Right forelimb (tissue), 1 donor: ENCODE measurements at places on chromosomes 2 and 18.
A peak's percentile ranks its signal among the peaks of the same experiment; 100 is the strongest.

DNA sequence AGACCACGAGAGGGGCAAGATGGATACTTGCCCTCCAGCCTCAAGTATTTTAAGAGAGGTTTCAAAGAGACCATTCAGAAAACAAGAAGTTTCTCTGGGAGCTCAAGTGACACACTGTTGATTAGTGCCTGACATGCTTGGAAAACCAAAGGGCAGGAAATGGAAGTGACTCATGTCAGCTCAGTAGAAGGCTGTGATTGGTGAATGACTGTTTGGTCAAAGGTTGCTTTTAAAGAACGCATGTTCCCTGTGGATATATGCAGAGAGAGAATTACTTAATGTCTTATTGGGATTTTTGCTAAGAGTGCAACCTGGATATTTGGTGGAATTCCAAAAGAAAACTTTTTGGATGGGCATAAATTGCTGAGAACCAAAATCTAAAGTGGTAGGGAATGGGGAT, 549.9 kb downstream of the XIRP2 start:
- DNase-seq: no peak

GRCh38 chr2:86706220-86706619, 13.9 kb upstream of the RMND5A start:
- DNase-seq: no peak

DNA sequence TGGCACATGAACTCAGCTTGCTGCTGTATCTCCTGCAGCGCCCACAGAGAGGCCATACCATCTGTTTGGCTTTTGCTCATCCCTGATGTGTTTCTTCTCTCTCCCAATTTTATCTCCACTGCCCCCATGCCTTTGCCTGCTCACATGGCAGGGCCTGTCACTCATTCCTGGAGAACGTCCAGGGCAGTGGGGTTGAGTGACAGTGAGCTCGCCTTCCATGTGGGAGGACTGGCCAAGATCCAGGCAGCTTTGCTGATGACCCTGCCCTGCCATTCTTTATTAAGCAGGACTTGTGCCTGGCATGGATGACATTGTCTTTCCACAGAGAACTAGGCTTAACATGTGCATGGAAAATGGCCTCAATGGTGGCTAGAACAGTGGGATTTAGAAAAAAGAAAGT, 230.5 kb upstream of the THSD7B start:
- DNase-seq: no peak

DNA sequence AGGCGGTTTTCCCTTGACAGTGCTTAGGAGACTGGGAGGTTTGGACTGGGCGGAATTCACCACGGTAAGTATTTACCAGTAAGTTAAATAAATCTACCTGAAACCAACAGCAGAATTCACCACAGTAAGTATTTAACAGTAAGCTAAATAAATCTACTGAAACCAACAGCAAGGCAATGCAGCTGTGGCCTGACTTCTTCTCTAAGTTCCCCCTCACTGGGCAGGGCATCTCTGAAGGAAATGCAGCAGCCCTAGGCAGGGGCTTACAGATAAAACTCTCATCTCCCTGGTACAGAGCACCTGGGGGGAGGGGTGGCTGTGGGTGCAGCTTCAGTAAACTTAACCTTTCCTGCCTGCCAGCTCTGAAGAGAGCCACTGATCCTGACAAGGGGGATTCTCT, 432.5 kb upstream of the LRRTM1 start:
- DNase-seq: no peak

DNA sequence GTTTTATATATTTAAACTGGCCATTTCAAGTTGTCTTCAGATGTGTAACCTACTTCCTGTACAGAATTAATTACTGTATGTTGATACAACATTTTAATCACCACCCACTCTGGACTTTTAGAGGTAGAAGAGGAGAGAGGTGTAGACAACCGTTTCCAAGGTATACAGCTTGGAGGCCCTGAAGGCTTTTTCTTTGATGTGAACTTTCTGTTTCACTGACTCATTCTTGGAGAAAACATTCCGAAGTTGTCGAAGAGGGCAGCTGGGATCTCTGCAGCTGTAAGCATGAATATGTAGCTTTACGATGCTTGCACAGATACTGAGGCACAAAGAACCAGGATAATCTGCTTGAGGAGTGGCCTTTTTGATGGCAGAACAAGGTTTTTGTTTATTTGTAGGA, 137.0 kb downstream of the NCKAP5 start:
- DNase-seq: no peak

DNA sequence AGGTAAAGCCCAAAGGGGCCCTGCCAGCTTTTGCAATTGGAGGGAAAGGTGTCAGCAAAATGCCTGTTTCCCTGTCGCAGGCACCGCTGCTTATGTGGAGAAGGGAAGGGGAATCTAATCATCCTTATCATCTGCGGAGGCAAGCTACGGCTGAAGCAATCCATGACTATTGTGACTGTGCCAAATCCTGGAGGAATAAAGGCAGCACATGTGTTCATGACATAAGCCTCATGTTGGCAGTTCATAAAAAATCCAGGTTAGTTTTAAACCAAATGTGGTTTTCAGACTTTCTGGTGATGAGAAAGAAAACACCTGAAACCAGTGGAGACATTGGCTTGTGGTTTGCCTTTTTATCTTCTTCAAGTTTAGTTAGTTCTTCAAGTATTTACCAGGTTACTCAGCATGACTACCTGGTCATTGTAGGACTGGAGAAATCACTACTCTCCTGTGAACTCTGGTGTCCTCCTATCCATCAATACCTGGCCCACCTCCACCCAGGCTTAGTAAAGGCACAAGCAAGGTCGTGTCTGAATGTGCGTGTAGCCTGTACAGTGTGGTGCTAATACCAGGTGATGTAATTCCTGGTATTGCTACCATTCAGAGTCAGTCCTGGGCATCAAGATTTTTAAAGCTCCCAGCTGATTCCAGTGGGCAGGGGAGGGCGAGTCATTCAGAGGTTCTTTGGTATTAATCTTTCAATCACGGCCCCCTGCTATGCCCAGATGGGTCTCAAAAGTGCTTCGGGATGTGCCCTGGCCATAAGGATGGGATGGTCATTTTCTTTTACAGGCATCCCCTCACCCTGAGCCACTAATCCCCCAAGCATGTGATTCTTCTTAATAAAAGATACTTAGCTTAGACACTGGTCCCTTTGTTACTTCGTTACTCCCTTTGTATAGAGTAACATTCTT, 96.8 kb downstream of the TGFA start:
- peak; percentile 4 for DNase-seq

DNA sequence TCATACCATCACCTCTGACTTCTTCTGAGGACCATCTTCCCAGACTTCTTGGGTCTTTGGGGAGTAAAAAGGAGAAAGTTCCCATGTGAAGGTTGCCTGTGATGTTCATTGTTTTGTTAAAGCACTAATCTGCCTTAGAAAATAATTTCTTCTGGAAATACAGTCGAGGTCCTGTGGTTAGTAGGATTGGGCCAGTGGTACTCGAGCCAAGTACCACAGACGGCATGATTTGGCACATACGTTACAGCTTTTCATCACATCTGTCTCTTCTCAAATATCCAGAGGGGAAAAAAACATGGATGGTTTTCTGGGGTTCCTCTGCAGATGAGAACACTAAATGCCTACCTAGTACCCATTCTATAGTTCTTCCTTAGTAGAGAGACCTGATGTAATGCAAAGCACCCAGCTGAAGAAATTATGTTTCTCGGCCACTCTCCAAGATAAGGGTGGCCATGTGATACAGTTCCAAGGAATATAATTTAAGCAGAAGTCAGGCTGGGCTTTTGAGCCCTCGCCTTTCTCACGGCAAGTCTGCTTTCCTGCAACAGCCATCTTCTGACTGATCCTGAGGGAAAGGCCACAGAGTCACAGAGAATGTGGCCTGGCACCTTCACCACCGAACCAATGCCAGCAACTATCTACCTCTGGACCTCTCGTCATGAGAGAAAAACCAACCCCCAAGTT, 161.0 kb downstream of the RNF152 start:
- no peak for DNase-seq

GRCh38 chr2:47028846-47029560, 113.4 kb upstream of the MCFD2 start:
- DNase-seq: no peak

DNA sequence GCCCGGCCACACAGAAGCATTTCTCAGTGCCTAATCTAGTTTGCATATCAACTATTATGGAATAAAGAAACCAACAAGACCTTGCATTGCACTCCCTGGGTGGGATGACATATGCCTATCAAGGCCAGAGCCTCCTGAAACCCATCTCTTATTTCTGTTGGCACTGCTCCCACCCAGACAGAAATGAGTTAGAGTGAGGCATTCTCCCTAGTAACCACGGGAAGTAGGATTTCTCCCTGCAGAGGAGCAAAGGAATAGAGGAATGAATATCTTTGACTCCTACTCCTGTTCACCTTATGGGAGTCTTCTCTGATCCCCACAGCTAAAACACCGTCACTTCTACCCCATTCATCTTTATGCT, 24.2 kb upstream of the SCYGR1 start:
- no peak for DNase-seq

DNA sequence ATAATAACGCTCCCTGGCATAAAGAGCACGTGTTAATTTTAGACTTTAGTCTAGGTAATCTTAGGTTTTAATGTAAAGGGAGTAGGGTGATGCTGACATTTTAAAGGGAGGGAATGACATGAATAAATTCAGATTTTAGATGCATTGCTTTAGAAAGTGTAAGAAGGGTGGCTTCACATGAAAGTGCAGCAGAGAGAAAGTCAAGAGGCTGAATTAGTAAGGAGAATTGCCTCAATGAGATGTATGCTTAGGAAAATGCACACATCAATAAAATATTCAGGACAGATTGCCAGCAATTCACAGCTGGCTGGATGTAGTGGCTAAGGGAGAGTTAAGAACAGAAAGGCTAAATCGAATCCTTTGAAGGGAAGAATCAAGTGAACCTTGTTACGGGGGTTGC, 165.5 kb upstream of the CDH19 start:
- no peak for DNase-seq

- DNase-seq: no peak
These were observed 78.8 kb upstream of the FAM136A start for GRCh38 chr2:70380621-70381020.

DNA sequence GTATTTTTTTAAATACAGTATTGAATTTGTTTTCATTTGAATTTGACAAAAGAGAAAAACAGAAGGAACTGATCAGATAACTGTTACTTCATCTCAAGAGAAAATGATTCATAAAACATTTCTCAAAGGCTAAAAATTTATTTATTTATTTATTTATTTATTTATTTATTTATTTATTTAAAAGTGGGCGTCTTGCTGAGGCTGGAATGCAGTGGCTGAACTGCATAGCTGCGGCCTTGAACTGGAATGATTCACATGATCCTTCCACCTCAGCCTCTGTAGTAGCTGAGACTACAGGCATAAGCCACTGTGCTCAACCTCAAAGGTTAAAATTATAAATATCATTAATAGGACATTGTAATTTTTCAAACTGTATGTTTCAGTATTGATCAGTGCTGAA, 4.5 kb upstream of the PUM2 start:
- DNase-seq: no peak

GRCh38 chr18:63106727-63107126, 212.8 kb downstream of the BCL2 start:
- DNase-seq: no peak

DNA sequence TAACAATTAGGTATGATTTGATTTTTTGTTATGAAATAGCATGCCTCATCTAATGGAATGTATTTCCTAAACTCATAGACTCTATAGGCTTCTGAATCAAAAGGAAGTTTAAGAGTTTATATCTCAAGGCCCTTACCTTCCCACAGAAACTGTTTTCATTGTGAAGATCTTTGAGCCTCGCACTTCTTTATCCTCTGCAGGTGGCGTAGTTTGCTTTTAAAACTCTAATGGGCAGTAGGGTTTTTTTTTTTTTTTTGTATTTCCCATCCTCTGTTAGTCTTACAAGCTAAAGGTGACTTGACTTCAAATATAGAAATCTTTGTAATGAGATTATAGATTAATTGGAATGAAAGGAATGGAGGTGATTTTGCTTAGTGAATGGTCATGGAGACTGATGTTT, 28.3 kb downstream of the DYNC2LI1 start:
- DNase-seq: no peak

DNA sequence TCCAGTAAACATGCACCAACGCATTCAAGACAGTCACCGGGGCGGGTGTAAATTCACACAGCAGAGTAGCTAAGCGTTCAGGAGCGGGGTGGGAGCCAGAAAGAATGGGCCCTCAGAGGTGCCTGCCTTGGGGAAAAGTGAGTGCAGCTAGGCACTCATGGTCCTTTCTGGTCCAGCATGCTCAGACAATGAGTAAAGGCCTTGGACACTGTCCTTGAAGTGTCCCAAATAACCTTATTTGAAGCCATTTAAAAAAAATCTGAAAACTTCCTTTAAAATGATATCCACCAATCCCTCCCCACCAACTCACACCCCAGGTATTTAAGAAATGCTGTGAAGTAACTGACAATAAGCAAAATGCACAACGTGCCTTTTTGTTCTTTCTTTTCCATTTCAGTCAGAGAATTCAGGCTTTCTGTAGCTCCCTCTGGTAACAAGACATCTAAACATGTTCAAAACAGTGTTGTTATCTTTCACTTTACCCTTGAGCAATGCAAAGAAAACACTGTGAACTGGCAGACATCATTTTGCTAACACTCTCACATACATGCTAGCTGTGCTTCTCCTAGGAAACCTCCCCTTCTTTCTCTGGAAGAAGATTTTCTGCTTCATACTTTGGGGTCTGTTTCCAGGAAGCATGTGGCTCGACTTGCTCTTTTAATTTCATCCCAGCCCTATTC, 445.1 kb upstream of the SPRED2 start:
- DNase-seq: no peak

DNA sequence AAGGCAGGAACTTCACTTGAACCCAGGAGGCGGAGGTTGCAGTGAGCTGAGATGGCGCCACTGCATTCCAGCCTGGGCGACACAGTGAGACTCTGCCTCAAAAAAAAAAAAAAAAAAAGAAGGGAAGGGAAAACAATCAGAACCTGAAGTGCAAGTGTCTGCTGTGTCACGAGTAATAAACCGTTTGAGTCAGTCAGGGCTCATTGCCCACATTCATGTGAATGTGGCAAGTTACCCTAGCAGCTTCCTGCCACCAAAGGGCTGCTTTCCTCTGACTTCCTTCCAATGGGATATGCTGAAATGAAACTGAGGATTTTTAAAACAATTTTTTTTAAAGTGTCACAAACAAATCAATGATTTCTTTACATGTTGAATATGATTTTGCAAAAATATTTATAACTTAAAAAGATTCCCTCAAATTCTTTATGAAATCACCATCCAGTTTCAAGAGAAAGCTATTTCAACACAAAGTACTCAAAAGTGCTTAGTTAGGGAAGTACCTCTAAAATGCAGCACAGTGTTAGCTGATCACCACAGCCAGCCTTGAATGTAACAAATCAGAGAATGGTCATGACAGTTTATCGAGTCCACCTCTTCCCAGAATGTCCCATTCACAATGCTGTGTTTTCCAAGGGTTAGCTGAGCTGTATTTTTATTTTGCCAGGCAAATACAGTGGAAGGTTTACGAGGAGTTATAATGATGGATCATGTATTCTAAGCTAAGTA, 36.4 kb downstream of the WDSUB1 start:
- no peak for DNase-seq

- DNase-seq: no peak
These were observed 89.4 kb upstream of the PXDN start for GRCh38 chr2:1833726-1834125.

- no peak for DNase-seq
These were observed 258.1 kb downstream of the ALK start for GRCh38 chr2:29663268-29663667.
